ENCODE measurements at places on chromosomes 2 and 18.

DNA sequence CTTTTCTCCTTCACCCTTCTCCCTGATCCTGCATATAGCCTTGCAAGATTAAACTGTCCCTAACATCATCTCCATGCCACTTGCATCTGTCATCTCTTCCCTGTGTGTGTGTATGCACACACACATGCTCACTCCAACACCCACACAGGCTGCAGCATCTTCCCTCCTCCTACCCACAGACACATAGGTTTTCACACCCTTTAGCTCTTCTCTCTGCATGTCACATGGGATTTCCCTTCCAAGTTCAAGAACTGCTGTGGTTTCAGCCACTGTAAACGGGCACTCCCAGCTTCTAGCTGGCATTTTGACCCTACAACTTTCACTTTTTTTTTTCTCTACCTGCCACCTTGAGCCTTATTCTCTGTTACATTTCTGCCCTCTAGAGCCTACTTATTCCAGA is 6.4 kb downstream of the CELF4 start:
- DNase-seq: no peak

GRCh38 chr2:57497489-57498096 is 549.0 kb upstream of the VRK2 start:
- no peak for DNase-seq

- no peak for DNase-seq
Measured at GRCh38 chr18:12041561-12041960, 52.1 kb upstream of the ANKRD62 start.

DNA sequence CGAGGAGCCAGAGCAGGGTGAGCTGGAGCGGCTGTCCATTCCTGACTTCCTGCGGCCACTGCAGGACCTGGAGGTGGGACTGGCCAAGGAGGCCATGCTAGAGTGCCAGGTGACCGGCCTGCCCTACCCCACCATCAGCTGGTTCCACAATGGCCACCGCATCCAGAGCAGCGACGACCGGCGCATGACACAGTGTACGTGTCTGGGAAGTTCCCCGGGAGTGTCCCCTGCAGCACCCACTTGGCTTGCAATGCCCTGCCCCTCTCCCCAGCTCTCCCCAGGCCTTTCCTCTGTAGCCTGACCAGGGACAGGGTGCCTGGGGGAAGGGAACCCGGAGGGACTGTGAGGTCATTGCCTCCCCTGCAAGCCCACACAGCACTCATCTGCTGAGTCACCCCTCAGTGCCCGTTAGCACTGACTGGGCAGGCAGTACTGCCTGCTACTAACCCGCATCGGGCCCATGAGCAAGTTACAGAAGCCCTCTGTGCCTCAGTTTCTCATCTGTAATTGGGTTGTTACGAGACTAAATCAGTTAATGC is 29.4 kb upstream of the GMPPA start:
- no peak for DNase-seq

- DNase-seq: no peak
Measured at GRCh38 chr2:68765739-68766375, 31.2 kb downstream of the ARHGAP25 start.

DNA sequence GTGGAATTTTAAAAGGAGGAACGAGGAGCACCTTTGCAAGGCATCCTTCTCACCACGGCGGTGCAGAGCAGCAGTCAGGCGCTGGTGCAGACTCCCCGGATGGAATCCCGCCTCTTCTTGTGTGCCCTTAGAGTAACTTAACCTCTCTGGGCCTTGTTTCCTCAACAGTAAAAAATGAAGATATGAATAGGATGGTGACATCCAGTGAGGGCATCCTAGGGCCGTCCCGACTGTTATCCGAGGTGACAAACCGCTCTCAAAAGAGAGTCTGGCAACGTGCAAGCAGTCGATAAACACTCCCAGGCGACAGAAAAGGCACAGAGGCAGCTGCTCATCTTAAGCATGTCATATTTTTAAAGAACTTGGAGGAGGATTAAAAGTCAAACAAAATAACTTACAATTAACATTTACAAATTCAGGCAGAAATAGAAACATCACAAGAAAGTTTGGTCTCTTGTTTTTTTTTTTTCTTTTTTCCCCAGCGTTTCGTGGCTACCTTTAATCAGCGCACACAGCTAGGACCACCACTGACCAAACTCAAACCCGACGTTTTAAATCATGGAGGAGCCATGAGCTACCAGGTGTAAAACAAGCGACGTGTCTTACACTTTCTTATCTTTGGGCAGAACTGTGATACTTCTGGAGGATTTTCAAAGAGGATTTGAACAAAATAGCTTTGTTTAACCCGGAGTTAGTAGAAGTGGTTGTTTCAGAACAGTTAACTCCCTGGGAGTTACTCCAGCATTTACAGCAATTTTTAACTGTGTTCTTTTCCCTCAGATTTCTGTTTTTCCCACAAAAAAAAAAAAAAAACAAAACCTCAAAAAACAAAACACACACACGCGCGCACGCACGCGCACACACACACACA is 2.1 kb downstream of the MBP start:
- no peak for DNase-seq

DNA sequence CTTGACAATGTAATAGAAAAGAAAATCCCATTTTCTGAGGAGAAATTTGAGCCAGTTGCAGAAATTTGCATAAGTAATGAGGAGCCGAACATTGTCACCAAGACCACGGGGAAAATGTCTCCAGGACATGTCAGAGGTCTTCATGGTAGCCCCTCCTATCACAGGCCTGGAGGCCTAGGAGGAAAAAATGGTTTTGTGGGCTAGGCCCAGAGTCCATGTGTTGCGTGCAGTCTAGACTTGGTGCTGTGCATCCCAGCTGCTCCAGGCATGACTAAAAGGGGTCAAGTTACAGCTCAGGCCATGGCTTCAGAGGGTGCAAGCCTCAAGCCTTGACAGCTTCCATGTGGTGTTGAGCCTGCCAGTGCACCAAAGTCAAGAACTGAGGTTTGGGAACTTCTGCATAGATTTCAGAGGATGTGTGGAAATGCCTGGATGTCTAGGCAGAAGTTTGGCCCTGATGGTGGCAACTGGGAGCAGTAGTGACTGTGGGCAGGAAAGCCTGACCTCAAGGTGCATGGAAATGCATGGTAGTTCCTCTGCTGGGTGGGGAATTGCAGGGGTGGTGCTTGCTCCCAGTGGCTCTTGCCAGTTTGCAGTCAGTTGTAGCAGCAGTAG is 41.9 kb upstream of the CCDC195 start:
- DNase-seq: no peak

DNA sequence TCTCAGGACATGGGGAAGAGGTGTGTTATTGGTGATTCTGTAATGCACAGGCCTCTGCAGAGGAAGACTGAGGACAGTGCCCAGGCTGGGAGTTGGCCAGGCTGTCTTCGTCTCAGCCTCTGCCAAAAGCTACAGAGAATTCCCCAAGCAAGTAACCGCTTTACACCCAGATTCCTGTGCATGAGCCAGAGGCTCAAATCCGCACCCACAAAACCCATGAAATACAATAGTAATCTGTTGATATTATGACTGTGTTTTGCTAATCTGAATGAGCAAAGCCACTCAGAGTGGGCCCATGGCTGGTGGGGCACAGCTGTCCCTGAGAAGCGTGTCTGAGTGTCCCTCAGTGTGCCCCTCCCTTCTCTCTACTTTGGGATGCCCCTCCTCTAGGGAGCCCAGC is 149.5 kb upstream of the PXDN start:
- DNase-seq: no peak

DNA sequence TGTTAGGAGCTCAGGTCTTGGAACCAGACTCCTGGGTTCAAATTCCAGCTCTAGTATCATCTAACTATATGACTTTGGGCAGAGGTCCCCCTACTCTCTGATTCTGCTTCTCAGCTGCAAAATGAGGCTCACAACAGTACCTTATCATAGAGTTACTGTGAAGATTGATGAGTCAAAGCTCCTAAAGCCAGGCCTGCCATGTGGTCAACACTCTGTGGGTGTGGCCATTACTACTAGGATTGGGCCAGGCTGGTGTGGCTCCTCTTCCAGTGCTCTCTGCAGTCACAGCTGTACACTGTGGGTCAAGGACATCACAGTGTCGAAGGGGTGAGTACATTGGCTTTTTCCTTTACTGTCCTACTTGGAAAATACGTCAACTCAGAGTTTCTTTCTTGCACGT is 22.6 kb downstream of the CAPN13 start:
- no peak for DNase-seq

DNA sequence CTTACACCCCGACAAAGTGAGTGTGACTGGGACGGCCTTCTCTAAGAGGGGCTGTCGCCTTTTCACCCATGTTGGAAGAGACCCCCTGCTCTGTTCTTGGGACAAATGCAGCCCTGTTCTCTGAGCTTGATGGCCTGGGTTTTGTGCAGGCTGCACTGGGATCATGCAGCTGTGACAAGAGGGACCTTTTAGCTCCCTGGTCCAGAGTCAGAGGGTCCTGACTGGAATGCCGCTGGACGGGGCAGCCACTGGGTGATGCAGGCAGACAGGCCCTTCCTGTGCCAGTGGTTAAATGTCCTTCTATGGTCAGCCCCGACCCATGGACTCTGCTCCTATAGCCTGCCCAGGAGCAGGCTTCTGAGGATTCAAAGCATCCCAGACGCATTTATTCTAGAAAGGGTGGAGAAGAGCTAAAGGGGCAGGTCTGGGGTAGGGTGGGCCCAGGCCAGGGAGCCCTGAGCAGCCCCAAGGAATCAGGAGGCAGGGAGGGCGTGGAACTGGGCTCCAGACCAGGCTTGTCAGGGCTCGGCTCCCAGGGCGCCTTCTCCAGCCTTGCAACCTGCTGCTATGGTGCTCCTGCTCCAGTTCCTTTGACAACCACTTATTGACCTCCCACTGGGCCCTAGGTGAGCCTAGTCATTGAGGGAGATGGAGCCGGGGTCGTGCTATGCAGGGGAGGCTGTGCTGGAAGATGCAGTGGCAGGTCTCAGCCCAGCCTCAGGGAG is 277.9 kb upstream of the HS6ST1 start:
- no peak for DNase-seq

- no peak for DNase-seq
Measured at GRCh38 chr2:216829533-216829932, 30.3 kb downstream of the TNP1 start.

GRCh38 chr2:226122041-226122440 is 677.6 kb downstream of the IRS1 start:
- no peak for DNase-seq

- DNase-seq: no peak
Measured at GRCh38 chr2:99801327-99801901, 311.6 kb upstream of the REV1 start.

- DNase-seq: no peak
Measured at GRCh38 chr2:12750166-12750905, 33.6 kb downstream of the TRIB2 start.

DNA sequence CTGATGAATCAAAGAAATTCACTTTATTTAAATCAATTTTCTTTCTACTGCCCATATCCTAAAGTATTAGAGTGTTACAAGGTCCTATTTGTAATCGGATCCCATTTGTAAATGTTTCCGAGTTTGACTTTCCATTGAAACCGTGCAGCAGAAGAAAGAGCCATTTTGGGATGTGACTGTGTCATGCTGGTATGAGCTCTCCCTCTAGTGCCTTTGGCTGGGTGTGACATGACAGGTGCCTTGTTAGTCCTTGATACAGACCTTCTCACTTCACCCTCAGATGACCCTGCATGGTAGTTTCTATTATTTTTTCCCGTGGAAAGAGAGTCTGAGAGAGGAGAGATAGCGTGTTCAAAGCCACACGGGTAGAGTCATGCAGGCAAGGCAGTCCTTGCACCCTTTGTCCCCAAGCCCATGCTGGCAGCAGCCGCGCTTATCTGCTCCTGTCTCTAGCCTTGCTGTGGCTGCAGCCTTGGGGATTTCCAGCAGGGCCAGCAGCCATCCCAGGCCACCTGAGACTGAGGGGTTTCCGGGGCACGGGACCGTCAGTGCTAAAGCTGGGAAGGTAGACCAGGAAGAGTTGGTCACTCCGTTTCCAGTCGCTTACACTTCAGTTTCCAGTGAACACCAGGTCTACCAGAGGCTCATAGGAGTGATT is 21.4 kb downstream of the CHMP1B start:
- no peak for DNase-seq

DNA sequence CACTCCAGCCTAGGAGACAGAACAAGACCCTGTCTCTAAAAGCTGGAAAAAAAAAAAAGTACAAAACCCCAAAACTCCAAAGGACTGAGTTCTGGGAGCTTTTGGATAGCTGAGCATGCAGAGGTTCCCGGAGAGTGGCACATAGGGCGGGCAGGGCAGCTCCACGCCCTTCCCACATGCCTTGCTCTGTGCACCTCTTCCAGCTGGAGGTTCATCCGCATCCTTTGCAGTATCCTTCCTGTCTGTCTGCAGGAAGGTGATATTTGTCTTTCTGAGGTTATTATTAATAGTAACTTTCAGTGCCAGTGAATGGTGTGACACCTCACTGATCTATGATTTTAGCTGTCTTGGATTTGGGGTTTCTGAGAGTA is 70.2 kb downstream of the INPP4A start:
- DNase-seq: no peak

GRCh38 chr2:59233920-59234319 is 992.8 kb upstream of the FANCL start:
- DNase-seq: no peak

GRCh38 chr18:65227970-65228369 is 522.8 kb upstream of the CDH7 start:
- DNase-seq: no peak

DNA sequence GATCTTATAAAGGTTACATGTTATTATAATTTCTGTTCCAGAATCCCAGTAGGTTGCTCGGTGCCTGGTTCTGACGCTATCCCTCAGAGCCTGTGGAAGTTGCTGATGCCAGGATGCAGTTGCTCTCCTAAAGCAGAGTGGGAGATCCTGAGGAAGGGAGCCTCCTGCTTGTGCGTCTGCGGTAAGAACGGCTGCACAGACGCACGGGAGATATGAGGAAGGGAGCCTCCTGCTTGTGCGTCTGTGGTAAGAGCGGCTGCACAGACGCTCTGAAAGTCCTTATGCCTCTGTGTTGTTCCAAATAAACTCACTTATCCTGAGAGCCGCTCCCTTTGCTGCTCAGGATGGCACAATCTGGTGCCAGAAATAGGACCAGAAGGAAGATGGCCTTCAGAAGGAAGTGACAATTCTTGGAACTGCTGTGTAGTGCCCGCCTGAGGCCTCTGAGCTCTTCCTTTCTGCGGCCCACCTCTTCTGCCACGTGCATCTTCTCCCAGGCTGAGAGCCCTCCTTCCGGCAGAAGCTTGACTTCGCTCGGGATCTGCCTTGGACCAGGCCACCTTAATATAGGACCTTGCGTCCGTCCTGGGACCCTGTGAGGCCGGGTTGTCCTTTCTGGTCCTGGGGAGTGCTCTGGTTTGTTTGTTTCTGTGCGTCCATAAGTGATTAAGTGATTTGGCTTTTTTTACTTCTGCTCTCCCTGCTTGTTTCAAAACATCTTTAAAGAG is 89.5 kb downstream of the RTP5 start:
- no peak for DNase-seq

DNA sequence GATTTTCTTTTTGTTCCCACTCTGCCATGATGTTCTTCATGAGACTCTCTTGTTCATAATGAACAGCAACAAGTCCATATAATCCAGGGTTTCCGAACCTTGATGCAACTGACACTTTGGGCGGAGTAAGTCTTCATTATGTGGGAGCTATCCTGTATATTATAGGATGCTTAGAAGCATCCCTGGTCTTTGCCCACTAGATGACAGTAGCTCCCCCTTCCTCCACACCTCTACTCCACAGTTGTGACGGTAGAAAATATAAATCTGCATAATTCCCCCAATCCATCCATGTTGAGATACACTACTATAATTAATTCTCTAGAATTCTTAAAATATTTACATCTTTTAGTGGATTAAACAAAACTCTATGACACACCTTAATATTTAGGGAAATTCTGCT is 482.2 kb upstream of the CELF4 start:
- DNase-seq: no peak

All from stimulated activated CD4-positive, alpha-beta T cell treated with anti-CD3 and anti-CD28 coated beads, Interleukin-1b, Interleukin-23, amount 100 ng/mL, for 4 hours (primary cell).